ENCODE measurements at places on chromosomes 7 and 10.

- DNase-seq: no peak
Observed at GRCh38 chr10:27190508-27190907, 35.4 kb downstream of the MASTL start.

GRCh38 chr7:33882950-33883670 is 22.2 kb upstream of the BMPER start:
- no peak for DNase-seq

- DNase-seq: no peak
Observed at GRCh38 chr7:105454921-105455320, 66.2 kb upstream of the SRPK2 start.

- no peak for DNase-seq
Observed at GRCh38 chr10:100791369-100792058, 46.1 kb downstream of the PAX2 start.

- DNase-seq: no peak
Observed at GRCh38 chr7:133827707-133828623, 299.2 kb upstream of the LRGUK start.

DNA sequence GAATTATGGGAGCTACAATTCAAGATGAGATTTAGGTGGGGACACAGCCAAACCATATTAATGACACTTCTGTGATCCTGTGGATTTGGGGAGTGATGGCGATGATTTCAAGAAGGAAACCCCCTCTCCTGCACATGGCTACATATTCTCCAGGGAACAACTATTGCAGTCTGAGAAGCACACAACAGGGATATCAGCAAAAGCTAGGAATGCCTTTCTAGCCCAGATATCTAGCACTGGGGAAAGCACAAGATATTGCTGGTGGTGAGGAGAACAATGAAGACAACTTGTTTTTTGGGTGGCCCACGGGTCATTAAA is 24.3 kb downstream of the EPDR1 start:
- DNase-seq: no peak

GRCh38 chr10:113030453-113030852 is 80.4 kb downstream of the TCF7L2 start:
- no peak for DNase-seq

DNA sequence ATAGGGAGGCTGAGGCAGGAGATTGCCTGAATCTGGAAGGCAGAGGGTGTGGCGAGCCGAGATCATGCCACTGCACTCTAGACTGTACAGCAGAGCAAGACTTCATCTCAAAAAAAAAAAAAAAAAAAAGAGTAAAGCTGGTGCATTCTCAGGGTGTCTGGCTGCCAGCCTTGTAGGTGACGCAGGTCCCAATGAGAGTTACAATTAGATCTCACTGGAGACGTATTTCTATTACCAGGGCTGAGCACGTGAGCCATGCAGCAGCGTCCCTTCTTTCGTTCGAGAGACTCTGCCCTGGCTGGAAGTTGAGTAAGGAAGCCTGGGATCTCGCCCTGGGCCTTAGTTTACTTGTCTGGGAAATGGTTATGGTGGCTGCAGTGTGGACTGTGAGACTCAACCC is 22.4 kb upstream of the ZMIZ1 start:
- DNase-seq: no peak

DNA sequence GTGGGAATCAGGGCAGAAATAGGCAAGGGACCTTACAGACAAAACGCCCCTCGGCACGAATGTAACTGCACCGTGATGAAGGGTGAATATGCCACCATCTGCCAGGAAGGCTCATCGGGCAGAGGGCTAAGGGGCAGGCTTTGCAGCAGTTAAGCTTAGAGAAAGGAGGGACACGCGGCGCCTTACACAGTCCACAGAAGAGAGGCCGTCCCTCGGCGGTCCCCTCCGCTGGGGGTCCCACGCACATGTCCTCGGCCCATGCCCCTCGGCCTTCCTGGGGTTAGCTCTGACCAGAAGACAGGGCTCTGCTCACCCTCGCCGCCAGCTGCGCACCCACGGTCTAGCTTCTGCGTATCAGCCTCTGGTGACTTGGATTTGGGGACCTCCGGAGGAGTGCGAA is 141.1 kb downstream of the DYNC2I1 start:
- DNase-seq: no peak

GRCh38 chr10:94430701-94431100 is 28.4 kb downstream of the TBC1D12 start:
- no peak for DNase-seq

DNA sequence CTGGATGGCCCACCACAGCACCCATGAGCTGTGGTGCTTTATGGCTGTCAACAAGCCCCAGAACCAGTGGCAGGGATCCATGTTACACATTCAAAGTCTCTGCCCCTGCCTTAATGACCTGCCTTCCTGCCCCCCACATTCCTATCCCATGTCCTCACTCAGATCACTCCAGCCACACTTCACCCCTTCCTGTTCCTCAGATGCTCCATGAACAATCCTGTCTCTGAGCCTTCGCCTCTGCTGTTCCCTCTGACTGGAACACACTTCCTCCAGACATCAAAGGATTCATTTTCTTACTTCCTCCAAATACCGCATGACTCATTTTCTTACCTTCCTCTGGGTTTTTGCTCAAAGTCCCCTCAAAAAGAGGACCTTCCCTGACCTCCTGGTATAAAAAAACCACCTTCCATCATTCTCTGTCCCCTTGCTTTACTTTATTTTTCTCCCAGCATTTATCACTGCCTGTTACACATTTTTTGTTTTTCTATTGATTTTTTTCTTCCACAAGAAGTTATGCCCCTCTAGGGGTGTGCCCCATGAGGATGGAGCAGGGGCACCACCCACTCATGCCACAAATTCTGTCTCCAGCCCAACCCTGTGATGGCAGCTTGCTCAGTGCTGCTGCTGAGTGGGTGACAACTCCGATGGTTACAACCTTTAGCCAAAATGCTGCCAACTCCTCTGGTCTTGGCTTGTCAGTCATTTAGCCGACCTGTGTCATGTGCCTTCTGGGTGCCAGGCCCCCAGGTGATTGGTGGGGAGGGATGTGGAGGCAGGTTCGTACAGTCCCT is 18.2 kb downstream of the COL13A1 start:
- DNase-seq: no peak

DNA sequence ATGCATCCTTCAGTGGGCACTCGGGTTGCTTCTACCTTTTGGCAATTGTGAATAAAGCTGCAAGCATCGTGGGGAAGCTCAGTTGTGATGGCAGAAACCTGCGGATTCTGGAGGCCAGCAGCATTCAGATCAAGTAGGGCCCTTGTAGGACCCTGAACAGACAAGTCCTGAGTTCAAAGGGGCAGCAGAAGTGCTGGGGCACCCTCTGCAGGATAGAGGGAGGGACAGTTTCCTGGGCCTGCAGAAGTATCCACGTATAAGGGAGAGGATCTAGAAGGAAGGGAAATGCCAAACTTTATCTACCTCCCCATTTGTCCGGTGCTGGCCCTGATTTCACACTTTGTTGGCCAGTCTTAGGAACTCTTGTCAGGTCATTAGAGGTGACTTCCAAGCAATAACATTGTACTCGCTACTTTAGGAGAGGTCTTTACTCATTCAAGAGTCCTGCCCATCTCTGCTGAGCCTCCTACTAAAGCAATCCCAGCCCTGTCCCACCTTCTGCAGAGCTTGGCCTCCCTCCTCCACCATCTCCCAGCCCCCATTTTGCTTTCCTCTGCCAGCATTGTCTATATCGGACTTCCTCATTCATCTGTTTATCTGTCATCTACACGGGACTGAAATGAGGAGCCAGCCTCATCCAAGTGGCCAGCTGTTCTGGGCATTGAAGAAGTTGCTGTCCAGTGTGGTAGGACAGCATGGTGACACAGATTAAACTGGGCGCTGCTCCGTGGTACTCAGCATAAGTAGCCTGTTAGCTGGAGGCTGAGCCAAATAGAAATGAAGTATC is 26.6 kb upstream of the R3HCC1L start:
- DNase-seq: no peak

DNA sequence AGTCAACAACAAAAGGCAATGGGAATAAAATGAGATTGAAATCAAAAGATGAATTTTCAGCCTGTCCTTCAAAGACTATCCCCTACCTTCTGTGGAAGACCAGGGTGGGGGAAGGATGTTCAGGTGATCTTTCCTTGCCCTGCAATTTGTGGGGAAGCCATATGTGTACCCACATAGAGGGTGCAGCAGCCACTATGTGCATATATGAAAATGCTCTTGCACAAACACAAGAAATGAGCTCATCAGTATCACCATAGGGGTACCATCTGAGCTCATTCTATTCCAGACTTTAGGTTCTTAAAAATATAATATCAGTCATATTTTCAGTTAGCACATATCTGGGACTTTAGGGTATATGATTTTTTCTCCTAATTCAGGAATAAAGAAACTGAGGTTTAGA is 17.7 kb downstream of the GIMAP5 start:
- DNase-seq: no peak

DNA sequence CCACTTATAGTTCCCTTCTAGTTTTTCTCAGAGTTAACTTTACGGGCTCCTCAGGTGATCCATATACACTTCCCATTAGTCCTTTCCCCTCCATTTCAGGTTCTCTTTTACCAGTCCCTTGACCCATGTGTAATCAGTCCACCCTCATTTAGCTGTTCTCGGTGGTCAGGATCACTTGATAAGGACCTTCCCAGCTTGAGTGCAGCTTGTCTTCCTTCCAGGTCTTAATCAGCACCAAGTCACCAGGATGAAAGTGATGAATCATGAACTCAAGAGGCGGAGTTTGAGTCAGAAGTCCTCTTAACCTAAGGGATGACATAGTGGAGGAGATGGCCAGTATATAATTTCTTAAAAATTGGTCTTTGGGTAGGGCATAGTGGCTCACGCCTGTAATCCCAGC is 63.1 kb upstream of the CNTNAP2 start:
- DNase-seq: no peak

DNA sequence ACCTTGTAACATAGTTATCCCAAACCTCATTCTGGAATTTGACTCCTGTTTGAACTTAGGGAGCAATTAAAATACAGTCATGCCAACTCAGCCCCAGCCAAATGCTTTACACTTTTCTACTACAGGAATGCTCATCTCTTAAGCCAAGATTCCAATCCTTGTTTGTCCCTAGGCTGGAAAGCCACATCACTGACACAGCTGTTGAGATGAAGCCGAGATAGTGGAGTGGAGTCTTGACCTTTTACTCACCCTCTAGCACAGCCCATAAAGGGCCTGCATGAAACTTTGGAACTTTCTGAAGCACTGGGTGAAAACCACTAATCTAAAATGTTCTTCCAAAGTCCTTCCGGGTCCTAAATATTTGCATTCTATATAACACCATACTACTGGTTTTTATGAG is 247.3 kb downstream of the ETV1 start:
- DNase-seq: no peak

DNA sequence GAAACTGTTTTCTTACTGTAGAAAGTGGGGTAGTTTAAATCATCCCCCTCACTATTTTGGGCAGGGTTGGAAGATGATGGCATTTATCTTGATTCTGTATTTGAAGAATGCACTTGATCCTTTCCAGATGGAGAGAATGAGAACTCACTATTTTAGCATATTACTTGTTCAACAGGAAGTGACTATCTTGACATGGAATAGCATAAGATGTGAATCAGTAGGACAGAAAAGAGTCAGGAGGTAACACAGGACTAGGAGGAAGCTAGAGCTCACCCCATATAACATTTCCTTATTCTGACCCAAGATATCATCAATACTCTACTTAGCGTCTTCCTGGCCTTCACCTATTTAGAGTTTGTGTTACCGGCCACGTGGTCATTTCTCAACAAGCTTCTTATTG is 400.2 kb downstream of the PHTF2 start:
- no peak for DNase-seq

DNA sequence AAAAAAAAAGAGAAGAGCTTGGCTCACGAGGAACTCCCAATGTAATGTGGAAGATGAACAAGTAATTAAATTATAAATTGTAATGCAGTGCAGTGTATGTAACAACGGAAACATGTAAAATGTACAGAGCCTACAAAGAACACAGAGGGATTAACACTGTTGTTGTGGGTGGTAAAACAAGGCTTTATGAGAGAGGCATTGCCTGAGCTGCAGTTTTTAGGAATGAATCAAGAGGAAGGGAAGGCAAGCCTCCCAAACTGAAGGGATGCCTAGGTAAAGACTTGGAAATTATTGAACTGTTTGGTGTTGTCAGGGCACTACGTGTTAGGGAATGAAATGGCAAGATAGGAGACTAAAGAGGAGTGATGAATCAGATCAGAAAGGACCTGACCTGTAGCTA is 213.7 kb downstream of the HTR7 start:
- no peak for DNase-seq

DNA sequence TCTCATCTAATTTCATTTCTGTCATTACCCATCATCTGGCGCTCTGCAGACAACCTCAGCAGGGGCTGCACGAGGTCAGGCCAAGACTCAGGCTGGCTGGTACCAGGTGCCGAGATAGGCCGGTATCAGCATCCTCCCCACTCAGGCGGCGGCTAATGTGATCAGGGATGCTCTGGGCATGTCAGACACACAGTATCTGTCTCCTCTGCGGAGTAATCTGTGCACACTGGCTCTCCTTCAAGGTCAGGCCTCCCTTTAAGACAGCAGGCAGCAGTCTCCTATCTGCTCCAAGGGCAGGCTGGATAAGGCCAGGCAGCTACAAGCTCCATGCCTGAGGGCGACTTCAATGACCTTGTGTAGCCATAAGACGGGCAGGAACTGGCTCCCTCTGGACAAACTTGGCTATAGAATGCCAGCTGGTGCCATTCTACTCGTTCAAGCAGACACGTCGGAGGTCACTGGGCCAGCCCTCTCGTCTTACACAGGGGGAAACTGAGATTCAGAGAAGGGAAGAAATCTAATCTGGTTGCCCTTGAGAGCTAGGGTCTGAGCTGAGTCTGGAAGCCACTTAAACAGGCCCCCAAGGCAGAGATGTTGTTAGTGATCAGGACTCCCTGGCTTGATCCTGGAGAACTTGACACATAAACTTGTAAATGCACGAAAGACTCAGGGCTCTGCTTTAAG is 59.3 kb downstream of the ARHGAP22 start:
- no peak for DNase-seq
